Activated naive CD8-positive, alpha-beta T cell treated with anti-CD3 and anti-CD28 coated beads for 36 hours (primary cell): ENCODE measurements at places on chromosomes 1 and 21. TPM values are rescaled to one million over a fixed set of nuclear protein-coding genes. Genes with fewer than 3 reads are reported as not detected.

GRCh38 chr1:226654046-226654667 is 84.9 kb downstream of the ITPKB start:
- no peak for DNase-seq

- no peak for DNase-seq
Measured at GRCh38 chr21:23218667-23219066, 2220.5 kb downstream of the NCAM2 start.

- no peak for DNase-seq
Measured at GRCh38 chr1:184039126-184039525, 1.6 kb upstream of the COLGALT2 start.

DNA sequence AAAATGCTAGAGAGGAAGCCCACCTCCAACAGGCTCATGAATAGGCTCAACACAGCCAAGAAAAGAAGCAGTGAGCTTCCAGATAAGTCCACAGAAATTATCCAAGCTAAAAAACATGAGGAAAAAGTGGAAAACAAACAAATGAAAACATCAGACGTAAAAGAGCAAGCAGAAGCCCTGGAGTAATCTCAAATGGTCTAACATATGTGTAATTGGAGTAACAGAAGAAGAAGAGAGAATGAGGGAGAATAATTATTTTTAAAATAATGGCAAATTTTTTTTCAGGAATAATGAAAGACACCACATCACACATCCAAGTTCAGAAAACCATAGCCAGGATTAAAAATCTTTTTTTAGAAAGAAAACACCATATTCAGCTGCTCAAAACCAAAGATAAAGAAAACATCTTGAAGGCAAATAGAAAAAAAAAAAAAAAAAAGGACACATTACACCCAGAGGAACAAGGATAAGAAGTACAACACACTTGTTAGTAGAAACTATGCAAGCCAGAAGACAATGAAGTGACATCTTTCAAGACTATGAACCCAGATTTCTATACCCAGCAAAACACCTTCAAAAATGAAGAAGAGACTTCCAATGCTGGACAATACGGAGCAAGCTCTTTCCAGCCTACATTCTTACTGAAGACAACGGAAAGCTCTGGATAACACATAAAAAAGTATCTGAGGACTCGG is 10.6 kb upstream of the SUMO3 start:
- no peak for DNase-seq

- no peak for DNase-seq
Measured at GRCh38 chr21:46002841-46003574, 21.4 kb downstream of the COL6A1 start.

- no peak for DNase-seq
Measured at GRCh38 chr1:56550138-56550858, 29.1 kb downstream of the PLPP3 start.

- DNase-seq = no peak
Measured at GRCh38 chr1:39107341-39108290, 81.5 kb downstream of the NDUFS5 start.

DNA sequence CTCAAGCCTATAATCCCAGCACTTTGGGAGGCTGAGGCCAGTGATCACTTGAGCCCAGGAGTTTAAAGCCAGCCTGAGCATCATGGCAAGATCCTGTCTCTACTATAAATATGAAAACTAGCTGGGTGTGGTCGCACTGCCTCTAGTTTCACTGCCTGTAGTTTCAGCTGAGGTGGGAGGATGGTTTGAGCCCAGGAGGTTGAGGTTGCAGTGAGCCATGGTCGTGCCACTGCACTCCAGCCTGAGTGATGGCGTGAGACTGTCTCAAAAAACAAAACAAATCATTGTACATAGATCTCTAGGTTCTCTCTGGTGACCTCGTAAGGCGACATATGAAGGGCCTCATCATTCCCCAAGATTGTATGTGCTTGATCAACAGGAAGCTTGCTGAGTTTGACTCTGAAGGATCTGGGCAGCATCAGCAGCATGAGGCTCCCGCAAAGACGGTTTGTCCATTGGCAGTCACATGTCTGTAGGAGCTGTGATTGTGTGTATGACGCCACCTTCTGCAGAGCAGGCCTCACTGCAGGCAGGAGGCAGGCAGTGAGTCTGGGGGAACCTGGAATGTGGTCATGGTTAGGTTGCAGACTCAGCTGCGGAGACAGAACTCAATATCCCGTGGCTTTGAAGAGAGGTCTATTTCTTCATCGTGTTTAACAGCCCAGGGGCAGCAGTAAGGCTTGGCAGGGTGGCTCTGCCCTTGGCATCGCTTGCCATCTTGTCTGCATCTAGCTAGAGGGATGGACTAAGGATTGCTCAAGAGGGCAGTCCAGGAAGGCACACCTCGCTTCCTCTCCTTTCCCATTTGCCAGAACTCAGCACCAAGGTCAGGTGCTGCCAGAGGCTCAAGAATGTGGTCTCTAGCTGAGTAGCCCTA is 14.0 kb downstream of the ATP5PO start:
- no peak for DNase-seq

- DNase-seq = no peak
Measured at GRCh38 chr1:234143681-234144080, 229.6 kb upstream of the COA6 start.

DNA sequence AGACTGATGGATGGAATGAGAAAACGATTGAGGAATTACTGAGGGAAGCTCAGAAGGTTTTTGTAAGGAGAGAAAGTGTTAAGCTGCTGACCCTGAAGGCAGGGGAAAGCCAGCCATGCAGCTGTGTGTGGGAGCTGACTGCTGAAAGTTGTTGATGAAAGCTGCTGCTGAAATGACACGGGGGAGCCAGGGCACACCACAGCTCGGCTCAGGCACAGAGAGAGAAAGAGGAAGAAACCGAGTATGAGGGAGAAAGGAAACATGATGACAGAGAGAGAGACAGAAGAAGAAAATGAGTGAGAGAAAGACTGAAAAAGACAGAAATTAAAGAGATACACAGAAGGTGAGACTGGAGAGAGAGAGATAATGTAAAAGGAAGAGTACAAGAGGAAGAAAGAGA is 115.5 kb downstream of the LRRC53 start:
- DNase-seq = no peak

DNA sequence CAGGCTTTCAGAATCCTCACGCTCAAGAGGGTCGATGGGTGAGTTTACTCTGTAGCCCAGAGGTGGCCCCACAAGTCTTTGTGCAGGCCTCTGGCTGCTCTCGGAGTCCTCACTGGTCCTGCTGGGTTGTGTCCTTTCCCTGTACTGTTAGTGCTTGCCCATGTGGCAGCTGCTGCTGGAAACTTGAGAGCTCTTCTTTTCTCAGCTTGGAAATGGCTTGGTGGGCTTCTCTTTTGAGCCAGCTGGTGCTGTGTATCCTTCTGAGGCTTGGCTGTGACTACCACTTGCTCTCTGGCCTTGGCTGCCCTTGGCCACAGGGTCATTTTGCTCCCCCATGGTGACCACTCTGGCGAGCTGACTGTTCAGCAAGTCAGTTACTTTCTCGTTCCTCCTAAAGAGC is 82.2 kb upstream of the LMO4 start:
- no peak for DNase-seq

- no peak for DNase-seq
Measured at GRCh38 chr1:155933591-155934096, 569 bp downstream of the KHDC4 start.

DNA sequence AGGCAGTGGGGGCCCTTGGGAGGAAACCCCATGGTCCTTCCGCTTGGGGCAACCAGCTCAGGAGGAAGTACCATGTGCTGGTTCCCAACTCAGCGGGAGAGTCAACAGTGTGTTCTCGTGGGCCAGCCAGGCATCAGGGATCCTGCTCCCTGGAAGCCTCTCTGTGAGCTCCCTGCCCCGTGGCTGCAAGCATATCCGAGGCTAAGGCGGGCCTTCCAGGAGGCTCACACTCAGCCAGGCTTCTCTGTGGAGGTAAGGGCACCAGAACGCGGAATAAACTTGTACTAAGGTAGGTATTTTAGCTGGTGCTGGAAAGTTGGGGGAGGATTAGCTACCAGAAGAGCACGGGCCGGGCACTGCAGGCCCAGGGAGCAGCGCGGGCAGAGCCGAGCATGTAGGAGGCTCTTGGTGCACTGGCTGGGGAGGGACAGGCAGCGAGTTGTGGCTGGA is 74.7 kb upstream of the POU3F1 start:
- no peak for DNase-seq

- no peak for DNase-seq
Measured at GRCh38 chr1:61184714-61185106, 102.3 kb downstream of the NFIA start.

DNA sequence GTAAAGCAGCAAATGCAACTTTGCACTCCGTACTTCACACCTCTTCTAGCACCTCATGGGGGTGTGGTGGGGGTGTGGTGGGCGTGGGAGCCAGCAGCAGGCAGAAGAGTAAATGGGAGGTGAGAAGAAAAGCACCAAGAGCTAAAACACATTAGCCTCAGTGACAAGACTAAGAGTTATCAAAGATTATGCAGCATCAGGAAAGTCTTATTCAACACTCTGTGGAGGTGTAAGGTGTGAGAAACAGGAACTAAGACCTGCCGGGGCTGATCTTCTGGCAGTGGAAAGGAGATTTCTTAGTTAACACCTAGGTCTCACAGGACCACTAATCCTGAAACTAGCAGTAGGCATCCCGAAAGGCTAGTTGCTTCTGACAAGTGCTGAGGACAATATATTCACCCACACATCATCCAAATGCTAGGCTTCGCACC is 9.9 kb downstream of the TGFBR3 start:
- peak; percentile 59 for DNase-seq

GRCh38 chr1:214990619-214991018 is 91.9 kb upstream of the KCNK2 start:
- no peak for DNase-seq

- no peak for DNase-seq
Measured at GRCh38 chr1:215599418-215600074, 32.4 kb downstream of the KCTD3 start.

DNA sequence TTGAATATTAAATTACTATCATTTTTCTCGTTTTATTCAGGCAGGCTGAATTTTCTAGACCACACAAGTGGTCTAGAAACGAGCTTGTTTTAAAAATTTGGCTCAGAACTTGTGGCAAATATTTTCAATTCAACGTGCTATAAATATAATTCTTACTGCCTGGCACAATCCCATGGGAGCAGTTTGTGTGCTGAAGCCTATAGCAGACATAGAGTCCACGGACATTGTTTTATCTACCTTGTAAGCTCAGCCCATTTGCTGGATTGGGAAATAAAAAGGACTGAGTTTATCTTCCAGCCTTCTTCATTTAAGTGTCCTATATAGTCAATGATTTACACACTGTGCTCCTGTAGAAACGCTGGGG is 103.4 kb downstream of the ZBTB18 start:
- DNase-seq = no peak

GRCh38 chr1:67459068-67459467 is 28.9 kb upstream of the SERBP1 start:
- DNase-seq = no peak

DNA sequence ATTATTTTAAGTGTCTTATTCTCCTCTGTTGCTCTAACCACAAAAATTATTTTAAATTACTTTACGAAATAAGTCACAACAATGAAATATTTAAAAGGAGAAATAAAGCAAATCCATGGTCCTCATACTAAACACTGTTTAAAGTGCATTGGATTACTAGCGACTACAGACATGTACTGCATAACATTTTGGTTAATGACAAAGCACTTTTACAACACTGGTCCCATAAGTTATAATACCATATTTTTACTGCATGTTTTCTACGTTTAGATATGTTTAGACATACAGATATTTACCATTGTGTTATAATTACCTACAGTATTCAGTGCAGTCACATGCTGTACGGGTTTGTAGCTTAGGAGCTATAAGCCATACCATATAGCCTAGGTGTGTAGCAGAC is 30.2 kb downstream of the VAMP4 start:
- DNase-seq = no peak

- peak; percentile 91 for DNase-seq
Measured at GRCh38 chr1:12179111-12179519, 12.3 kb downstream of the TNFRSF1B start.

DNA sequence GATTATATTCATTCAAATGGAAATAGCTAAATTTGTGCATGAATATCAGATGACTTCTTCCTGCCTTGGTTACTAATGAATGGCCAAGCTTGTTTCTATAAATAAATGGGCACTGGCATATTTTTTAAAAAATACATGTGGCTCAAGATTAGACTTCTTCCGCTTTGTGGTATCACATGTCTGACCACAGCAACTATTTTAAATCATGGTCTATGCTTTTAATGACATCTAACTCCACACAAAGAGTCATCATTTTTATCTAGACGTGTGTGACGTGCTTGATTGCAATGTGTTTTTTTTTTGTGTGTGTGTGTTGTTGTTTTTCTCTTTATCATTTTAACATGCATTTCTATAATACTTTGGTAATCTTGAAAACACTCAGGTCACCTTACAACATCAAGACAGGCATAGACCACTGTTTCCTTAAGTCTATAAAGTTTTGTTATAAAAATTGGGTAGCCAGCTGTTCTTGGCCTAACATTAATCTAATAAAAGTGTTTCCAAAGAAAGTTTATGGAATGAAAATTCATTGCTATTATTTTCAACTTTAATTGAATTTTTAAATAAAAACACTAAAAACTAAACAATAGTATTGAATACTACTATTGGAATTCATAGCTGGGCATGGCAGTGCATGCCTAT is 29.5 kb downstream of the RGS1 start:
- DNase-seq = no peak

GRCh38 chr1:77250126-77250525 is 30.9 kb upstream of the PIGK start:
- no peak for DNase-seq

DNA sequence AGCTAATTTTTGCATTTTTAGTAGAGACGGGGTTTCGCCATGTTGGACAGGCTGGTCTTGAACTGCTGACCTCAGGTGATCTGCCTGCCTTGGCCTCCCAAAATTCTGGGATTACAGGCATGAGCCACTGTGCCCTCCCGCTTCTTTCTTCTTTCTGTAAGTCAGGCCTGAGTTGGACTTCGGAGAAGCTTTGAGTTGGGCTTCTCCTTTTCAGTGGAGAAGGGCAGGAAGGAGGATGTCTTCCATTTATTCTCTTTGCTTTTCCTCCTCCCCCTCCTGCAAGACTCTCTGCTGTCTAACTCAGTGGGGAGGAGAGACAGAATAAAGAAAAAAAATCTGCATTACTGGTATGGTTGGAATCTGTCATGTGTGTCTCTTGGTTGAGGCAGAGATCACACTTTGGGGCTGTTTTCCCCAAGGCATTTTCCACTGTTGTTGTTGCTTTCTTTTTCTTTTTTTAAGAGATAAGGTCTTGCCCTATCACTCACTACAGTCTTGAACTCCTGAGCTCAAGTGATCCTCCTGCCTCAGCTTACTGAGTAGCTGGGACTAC is 13.2 kb upstream of the DEGS1 start:
- no peak for DNase-seq

TMEM167B gene
- 26.5 TPM for total RNA-seq

DMBX1 gene
- total RNA-seq = not detected

ABCB10 gene
- 37.8 TPM for total RNA-seq

RHBG gene
- total RNA-seq = not detected

TXNIP gene
- 228 TPM for total RNA-seq

VWA1 gene
- 0.25 TPM for total RNA-seq

DMRTA2 gene
- not detected for total RNA-seq

SPRR5 gene
- total RNA-seq = not detected

GRIK3 gene
- not detected for total RNA-seq

RSPH1 gene
- total RNA-seq = not detected

LY9 gene
- 29.0 TPM for total RNA-seq
